Effector memory CD4-positive, alpha-beta T cell (primary cell): ENCODE measurements at places on chromosomes 12 and 14.

GRCh38 chr14:102970496-102970895 is 48.0 kb downstream of the AMN start:
- no peak for DNase-seq

- no peak for DNase-seq
Measured at GRCh38 chr12:122887819-122888212, 8.1 kb downstream of the VPS37B start.

- DNase-seq, result no peak
Measured at GRCh38 chr12:128365032-128365431, 98.1 kb downstream of the TMEM132C start.

GRCh38 chr12:75479963-75480461 is 543 bp upstream of the GLIPR1 start:
- DNase-seq, result no peak

GRCh38 chr14:50768680-50769079 is 62.3 kb downstream of the NIN start:
- DNase-seq, result no peak

DNA sequence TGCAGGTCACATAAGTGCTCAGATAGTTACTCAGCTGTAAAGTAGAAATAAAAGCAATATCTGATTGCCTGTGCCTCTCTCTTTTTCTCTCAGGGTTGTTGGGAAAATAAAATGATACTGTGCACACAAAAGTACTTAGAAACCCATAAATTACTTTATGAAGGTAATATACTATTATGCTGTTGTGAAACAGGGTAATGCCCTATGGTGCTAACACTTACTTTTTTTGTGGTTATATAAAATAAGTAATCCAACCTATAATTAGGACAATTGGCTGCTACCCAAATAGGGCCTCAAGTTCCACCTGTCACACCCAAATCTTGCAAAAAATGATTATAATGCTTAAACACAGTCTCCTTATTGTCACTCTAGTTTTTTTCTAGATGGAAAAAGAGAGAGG is 50.6 kb downstream of the DAAM1 start:
- no peak for DNase-seq

DNA sequence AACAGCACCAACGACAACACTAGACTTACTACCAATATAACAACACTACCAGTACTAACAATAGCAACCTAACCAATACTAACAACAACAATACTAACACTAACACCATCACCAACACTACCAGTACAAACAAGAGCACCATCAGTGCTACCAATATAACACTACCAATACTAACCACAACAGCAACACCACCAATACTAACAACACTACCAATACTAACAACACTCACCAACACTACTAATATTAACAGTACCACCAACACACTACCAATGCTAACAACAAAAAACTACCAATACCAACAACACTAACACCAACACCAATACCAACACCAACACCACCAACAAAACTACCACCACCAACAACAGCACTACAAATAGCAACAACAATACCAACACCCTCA is 25.1 kb downstream of the PTGER2 start:
- no peak for DNase-seq

GRCh38 chr12:47114481-47114892 is 34.7 kb upstream of the AMIGO2 start:
- no peak for DNase-seq

DNA sequence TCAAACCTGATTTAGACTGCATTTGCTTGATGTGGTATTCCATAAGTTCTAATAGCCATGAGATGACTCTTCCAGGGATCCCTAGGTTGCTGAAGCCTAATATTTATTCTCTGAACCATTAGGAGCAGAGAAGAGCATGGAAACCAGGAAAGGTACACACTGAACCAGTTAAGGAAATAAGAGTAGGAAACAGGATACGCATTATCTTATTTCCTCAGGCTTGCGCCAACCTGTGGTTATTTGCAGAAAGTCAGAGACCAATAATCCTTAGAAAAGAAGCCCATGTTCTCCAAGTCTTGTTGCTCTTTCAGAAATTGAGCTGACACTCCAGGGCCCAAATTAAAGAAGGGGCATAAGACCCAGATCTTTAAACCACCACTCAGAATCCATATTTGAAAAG is 41.8 kb upstream of the SMUG1 start:
- no peak for DNase-seq

DNA sequence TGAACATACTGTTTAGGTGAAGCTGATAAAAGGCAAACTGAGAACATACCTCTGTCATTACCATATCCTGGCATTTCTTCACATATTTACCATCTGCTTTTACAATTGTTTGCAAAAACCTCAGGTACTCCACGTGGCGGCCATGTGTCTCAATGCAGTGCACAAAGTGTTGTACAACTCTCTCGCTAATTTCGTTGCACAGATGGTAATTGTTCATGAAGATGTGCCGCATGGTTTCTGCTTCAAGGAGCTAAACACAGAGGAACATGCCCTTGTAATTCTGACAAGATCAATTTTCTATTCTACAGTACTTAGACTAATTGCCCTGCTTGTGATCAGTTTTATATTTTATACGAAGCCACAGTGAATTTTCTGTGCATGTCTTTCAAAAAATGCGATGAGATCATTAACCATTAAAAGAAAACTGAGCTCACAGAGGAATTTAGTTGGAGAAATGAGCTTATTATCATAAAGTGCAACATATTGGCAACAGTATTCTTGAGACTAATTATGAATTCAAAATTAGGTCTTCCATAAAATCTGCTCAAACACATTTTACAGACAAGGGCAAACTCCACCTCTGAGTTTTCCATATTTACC is 233.8 kb downstream of the ITPR2 start:
- DNase-seq, result no peak

- no peak for DNase-seq
Measured at GRCh38 chr12:42962384-42962783, 372.8 kb upstream of the PRICKLE1 start.

- DNase-seq, result no peak
Measured at GRCh38 chr12:41485203-41485602, 297.1 kb downstream of the PDZRN4 start.

- no peak for DNase-seq
Measured at GRCh38 chr12:30329281-30329680, 366.4 kb downstream of the IPO8 start.
